ENCODE measurements at places on chromosomes 1 and 21. TPM values are rescaled to one million over a fixed set of nuclear protein-coding genes. Genes with fewer than 3 reads are reported as not detected.

CLCA2 gene
- total RNA-seq = not detected

SLAMF8 gene
- total RNA-seq = 3.2 TPM

BMP8A gene
- total RNA-seq = not detected

COL11A1 gene
- not detected for total RNA-seq

GJC2 gene
- total RNA-seq = 0.57 TPM

SLAMF9 gene
- not detected for total RNA-seq

EPHA10 gene
- total RNA-seq = 0.04 TPM

SDC3 gene
- 0.44 TPM for total RNA-seq

OR14K1 gene
- total RNA-seq = not detected

IGSF21 gene
- total RNA-seq = not detected

CD34 gene
- not detected for total RNA-seq

FTCD gene
- total RNA-seq = not detected
